ENCODE measurements at places on chromosomes 3 and 15.

DNA sequence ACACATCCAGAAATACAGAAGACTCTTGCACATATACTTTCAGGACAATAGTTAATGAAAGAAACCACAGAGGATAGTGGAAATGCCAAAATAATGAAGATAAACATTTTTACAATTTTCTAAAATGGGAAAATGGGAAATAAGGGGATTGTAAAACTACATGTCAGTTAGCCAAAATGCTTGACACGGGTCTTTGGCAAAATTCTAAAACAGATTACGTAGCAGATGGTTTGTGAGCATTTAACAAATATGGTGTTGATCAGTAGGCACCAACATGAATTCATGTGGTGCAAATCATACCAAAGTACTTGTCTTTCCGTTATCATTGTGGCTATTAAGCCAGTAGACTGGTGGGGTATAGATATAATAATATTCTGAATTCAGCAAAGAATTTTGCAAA is 348.5 kb upstream of the ROBO1 start:
- no peak for DNase-seq

DNA sequence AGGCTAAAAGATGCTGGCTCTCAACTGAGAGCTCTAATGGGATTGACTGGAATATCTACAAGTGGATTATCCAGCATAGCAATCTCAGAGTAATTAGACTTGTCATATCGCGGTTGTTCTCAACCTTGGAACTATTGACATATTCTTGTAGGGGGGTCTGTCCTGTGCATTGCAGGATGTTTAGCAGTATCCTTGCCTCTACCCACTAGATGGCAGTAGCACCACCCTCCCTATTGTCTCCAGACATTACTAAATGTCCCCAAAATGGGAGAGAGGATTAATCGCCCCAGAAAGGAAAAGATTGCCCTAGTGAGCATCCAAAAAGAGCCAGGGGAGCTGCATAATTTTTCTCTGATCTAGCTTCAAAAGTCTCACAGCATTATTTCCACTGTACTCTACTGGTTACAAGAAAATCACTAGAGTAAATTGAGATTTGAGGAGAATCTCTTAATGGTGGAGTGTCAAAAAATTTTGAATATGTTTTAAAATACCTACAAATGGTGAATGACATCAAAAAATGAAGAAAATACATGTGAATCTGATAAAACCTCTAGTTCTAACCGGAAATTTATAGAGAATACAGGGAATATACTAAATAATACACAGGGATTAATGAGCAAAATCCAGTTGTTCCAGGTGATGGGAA is 388.2 kb upstream of the AGTR1 start:
- DNase-seq = no peak

DNA sequence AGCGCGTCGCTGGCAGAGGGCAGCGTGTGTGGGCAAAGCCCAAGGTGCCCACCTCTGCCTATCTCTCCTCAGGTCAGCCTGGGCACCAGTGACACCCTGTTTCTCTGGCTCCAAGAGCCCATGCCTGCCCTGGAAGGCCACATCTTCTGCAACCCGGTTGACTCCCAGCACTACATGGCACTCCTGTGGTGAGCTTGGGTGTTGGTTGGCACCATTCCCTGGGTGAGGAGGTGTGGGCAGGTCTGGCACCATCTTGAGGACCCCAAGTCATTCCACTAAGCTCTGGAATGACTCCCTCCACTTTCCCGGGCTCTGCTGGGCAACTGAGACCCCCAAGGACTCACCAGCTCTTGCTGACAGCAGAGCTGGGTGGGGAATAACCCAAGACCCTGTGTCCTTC is 28.5 kb downstream of the XYLB start:
- no peak for DNase-seq

DNA sequence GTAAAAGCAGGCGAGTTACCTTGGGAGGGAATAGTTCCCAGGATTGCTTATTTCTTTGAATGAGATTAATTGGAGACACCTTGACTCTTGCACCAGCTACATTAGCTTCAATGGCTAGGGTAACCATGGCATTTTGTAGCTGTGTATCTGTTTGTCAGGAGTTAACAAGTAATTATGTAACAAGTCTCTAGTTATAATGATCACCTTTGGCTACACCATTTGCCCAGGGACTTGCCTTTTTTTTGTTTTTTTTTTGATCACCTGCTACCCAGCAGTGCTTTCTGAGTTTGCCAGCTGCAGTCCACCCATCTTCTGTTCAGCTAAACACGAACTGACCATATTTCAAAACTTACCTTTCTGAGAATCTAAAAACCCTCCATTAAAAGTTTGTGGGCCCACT is 2.2 kb downstream of the MED12L start:
- no peak for DNase-seq

GRCh38 chr3:12993517-12994356 is 79.5 kb downstream of the IQSEC1 start:
- no peak for DNase-seq

DNA sequence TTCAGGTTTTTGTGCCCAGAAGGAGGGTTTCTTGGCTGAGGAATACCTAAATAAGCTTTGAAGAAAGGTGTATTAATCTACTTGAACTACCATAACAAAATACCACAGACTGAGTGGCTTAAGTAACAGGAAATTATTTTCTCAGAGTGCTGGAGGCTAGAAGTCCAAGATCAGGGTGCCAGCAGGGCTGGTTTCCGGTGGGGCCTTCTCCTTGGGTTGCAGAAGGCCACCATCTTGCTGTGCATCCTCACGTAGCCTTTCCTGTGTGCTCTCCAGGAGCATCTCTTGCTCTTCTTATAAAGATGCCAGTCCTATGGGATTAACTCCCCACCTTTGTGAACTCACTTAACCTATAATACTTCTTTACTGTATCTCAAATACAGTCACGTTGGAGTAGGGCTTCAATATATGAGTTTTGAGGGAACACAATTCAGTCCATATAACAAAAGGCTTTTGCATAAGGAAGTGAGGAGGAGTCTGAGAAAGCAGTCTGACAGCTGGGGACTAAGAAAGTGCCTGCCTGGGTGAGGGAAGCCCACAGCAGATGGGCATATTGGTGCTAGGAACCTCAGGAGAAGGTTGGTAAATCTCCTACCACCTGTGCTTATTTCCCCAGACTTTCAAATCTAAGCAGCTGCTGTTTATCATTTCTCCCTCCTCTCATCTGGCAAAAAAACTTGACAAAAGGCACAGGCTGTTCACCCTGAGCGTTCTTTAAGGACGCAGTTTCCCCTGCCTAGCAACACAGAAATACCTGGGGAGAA is 89.6 kb upstream of the CBLB start:
- no peak for DNase-seq

GRCh38 chr3:73719413-73719851 is 94.7 kb upstream of the PDZRN3 start:
- DNase-seq = no peak

DNA sequence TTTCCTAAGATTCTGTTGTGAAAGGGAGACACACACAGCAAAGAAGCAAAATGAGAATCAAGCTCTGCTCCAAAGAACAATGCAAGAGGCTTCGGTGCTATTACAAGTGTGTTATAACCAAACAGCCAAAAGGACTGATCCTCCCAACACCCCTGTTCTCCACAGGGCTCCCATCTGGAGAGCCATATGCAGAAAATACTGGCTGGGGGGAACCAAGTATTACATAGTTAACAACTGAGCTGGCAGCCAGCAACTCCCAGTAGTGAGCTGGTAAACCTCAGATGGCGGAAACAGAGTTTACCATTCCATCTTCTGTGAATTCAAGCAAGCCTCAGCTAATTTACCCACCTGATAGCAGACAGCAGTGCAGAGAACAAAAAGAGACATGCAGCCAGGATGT is 156.4 kb downstream of the NTRK3 start:
- no peak for DNase-seq

- DNase-seq = no peak
These were observed 1.3 kb downstream of the GOLGA8A start for GRCh38 chr15:34436126-34436955.

GRCh38 chr3:134737516-134737915 is 57.5 kb upstream of the EPHB1 start:
- no peak for DNase-seq

GRCh38 chr15:85611361-85611760 is 183.4 kb downstream of the KLHL25 start:
- DNase-seq = no peak

DNA sequence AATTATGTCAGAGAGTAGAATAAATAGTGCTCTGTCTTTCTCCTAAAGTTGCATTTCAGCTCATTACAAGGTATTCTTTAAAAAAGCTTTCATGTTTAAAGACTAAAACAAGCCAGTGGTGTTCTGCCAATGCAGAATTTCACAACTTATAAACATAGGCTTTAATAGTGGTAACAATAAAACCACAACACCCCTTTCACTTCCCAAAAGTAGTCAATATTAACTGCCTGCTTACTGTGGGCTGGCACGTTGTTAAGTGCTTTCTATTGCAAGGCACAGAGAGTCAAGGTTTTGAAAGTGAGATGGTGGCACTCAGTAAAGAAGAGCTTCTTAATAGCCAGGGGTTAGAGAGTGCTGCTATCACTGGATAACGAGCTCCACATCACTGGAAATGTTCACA is 8.4 kb upstream of the RTP1 start:
- no peak for DNase-seq

DNA sequence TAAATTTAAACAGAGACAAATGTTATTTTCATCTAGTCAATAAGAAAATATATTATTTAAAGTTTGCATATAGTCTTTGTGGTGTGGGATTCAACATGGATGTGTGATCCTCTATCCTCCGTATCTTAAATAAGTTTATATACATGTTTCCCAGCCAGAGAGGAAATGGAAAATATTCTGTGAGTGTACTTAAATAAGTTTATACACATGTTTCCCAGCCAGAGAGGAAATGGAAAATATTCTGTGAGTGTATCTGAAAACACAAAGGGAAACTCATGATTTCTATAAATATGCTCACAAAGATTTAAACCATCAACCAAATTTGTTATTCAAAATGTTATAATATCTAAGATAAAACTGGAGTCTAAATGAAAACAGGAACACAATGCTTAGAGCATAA is 110.0 kb upstream of the MELTF start:
- DNase-seq = no peak

- DNase-seq = no peak
These were observed 45.2 kb upstream of the NR2F2 start for GRCh38 chr15:96285305-96285704.

- no peak for DNase-seq
These were observed 136.7 kb downstream of the CCNL1 start for GRCh38 chr3:157023226-157023625.

DNA sequence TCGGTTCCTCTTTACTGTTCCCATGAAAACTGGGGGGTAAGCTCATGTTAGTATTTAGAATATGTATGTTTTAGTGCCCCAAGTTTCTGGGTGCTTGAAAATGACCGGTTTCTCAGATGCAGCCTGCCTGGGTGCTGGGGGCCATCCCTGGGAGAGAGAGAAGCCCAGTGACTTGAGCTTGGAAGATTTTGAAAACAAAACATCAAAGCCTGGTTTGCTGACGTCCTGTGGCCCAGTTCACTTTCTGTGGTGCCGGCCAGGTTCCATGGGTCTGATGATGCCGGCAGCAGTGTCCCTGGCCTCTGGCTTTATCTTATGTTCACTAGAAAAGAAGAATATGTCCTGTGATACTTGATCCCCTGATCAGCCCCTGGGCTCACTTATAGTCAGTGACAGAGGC is 17.1 kb downstream of the APBA2 start:
- DNase-seq = no peak

GRCh38 chr3:71341721-71342120 is 241.8 kb downstream of the FOXP1 start:
- no peak for DNase-seq

- DNase-seq = no peak
These were observed 16.0 kb upstream of the PCOLCE2 start for GRCh38 chr3:142904639-142905436.

GRCh38 chr3:193938613-193939012 is 197.3 kb upstream of the HES1 start:
- DNase-seq = no peak

DNA sequence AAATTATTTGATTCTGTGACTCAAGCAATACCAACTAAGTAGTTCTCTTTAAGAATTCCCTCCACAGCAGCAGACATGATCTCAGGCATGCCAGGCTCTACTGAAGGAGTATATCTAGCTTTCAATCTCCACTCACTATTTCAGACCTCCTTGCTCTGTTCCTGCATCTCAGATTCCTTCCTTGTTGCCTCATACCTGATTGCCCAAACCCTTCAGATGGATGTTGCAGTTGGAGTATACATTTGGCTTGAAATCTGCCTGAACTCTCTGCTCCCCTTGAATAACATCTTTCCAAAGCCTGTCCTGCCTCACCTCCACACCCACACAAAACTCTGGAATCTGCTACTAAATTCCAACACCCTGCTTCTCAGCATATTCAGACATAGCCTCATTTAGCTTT is 19.8 kb upstream of the TM4SF4 start:
- DNase-seq = no peak

Measured in caudate nucleus (tissue), 63 donors.